DMS 273 treated with DMSO at 0.1 percent for 48 hours (cell line): ENCODE measurements at places on chromosomes 16 and 17.

GRCh38 chr16:26363581-26363980 is 671.8 kb downstream of the HS3ST4 start:
- no peak for DNase-seq

GRCh38 chr16:83392743-83393142 is 415.0 kb upstream of the HSBP1 start:
- DNase-seq = no peak

DNA sequence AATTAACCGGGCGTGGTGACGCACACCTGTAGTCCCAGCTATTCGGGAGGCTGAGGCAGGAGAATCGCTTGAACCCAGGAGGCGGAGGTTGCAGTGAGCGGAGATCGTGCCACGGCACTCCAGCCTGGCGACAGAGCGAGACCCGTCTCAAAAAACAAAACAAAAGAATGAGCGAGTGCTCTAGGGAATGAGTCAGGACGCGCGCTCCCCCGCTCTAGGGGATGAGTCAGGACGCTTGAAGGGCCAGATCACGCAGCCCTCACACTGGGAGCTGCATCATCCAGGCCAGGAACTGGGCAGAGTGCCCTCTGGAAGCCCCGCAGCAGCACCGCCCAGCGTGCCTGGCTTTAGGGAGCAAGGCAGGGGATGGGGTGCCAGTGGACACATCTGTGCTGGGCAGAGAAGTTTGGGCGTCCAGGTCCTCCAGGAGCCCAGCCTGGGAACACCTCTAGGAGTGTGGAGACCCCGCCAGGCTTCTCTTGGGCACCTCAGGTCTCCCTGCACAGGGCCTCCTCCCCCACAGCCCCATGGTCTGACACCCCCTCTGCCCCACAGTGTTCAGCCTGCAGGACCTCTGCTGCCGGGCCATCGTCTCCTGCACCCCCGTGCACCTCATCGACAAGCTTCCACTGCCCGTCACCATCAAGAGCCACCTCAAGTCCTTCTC is 3.9 kb upstream of the WFIKKN1 start:
- no peak for DNase-seq

DNA sequence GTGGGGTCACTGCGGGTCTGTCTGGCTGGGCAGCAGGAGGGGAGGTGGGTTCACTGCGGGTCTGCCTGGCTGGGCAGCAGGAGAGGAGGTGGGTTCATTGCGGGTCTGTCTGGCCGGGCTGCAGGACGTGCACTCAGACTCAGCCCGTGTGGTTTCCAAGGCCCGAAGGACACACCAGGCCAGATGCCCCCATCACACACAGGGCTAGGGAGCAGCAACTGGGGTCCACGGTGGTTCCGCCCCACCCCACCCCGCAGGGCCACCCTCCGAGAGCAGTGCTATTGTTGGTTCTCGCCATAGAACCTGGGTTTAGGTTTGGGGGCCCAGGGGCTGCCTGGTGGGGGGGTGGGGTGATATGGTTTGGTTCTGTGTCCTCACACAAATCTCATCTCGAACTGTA is 5.8 kb upstream of the CIAO3 start:
- no peak for DNase-seq

DNA sequence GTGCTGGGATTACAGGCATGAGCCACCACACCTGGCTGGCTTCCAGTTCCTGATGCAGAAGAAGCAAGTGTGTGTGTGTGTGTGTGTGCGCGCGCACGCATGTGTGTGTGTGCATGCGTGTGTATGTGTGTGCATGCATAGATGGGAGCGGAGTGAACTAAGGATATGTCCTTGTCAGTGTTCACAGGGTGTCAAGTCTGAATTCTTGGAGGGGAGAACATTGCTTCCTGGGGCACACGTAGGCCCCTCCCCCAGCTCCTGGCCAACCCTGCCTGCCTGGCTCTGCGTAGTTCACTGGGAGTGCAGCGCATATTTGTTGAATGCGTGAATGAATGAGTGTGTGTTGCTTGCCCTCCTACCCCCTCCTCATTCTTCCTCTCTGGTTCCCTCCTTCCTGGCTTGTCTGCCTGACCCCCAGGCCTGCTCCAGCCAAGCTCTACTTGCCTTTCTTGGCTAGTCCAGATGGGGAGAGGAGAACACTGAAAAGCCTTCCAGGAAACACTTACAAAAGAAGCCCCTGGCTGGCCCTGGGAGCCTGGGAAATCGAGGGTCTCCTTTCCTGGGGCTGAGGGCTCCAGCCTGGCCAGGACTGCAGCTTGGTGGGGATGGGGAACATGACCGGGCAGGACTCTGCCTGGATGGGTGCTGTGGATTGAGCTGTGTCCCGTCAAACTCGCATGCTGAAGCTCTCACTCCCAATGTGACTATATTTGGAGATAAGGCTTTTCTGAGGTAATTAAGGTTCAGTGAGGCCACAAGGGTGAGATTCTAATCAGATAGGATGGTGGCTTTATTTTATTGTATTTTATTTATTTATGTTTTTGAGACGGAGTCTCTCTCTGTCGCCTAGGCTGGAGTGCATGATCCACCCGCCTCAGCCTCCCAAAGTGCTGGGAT is 27.9 kb downstream of the IGFBP4 start:
- no peak for DNase-seq

DNA sequence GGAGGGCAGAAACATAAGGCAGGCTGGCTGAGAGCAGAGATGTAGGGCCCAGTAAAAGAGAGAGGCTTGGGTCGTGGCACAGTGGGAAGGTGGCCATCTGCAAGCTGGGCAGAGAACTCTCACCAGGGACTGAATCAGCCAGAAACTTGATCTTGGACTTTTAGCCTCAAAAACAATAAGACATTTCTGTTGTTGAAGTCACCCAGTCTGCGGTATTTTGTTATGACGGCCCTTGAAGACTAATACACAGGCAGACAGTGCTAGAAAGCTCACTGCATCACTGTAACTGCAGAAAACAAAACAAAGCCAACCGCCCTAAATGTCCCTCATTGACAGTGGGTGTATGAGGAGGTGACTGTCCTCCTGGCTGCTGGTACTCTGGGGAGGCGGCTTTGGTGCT is 3.9 kb upstream of the JPH3 start:
- no peak for DNase-seq

DNA sequence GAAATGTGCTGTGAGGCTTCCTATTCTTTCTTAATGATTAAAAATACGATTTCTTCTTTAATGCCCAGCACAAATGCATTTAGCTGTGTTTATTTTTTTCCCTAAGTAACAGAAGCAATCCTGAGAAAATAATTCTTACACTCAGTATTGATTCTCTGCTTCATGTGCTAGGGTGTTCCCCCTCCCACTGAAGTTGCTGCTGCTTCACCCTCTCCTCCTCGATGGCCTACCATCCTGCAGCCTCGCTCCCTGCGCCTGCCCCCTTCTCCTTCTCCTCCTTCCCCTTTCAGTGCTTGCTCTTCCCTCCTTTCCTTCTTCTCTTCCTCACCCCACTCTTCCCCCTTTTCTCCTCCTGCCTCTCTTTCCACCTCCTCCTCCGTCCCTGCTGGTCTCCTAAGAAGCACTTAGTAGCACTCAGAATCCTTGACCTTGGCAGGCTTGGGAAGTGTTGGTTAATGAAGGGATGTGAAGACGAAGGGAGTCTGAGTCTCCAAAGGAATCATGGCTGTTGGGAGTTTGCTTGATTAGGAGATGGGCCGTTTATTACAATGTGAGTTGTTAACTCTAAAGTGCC is 119.7 kb downstream of the RPTOR start:
- no peak for DNase-seq

GRCh38 chr16:1117176-1117900 is 21.3 kb upstream of the C1QTNF8 start:
- DNase-seq = no peak

GRCh38 chr16:75250089-75250808 is 1.2 kb downstream of the BCAR1 start:
- no peak for DNase-seq

DNA sequence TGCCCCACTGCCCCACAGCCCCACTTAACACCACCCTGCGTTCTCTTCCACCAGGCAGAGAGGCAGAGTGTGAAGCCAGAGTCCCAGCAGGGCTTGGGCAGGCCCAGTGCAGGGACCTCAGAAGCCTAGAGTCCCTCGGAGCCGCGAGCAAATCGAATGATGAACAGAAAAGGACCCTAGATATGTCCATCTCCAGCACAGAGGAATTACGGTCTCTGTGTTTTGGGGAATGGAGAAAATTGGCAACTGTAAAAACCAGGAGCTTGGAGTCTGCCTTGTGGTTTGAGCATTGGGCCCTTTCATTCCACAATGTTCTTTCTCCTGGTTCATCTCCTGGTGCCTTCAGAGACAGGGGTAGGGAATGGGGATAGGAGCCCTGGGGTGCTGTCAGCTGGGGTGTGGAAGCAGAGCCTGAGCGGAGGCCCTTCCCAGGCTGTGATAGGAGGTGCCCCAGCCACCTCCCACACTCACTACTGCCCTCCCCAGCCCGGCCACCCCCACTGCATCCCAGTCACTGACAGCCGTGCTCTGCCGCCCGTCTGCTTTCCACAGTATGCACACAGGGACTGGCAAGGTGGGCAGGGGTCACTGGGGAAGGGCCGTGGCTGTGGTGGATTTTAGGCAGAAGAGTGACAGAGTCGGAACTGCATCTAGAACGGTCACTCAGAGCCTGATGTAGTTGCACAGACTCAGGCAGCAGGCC is 26.7 kb downstream of the TBX4 start:
- DNase-seq = no peak

DNA sequence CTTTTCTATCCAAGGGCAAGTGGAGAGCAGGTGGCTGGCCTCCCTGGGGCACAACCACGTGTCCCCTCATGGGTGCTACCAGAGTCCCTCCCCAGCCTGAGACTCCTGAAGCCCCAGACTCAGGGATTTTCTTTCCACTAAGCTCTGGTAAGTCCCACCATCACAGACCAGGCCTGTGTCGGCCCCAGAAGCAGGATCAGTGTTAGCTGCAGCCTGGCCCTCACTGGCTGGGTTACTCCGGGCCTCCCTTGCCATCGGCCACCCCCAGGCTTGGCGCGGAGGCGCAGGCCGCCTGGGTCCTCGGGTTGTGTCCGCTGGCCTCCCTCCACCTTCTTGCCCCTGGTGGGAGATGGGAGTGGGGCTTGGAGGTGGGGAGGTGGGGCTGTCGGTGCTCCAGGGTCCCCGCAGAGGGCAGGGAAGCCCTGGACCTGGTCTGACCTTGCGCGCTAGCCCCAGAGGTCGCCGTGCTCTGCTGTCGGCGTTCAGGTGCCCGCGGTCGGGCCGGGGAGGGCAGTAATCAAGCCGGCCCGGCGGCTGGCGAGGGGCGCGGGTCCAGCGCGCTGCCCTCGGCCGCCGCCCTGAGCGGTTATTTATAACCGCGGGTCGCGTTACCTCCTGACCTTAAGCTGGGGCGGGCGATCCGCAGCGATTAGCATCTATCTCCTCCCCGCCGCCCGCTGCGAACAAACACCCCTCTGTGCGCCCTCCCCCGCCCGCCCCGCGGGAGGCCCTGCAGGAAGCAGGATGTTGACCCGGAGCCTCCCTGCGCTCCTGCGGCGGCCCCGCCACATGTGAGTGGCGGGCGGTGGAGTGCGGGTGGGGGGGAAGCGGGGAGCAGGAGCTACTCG is 78.1 kb upstream of the TOB1 start:
- no peak for DNase-seq

GRCh38 chr17:2634361-2634960 is 41.0 kb downstream of the PAFAH1B1 start:
- no peak for DNase-seq
